ENCODE measurements at places on chromosomes 5 and 9.
A peak's percentile ranks its signal among the peaks of the same experiment; 100 is the strongest.

DNA sequence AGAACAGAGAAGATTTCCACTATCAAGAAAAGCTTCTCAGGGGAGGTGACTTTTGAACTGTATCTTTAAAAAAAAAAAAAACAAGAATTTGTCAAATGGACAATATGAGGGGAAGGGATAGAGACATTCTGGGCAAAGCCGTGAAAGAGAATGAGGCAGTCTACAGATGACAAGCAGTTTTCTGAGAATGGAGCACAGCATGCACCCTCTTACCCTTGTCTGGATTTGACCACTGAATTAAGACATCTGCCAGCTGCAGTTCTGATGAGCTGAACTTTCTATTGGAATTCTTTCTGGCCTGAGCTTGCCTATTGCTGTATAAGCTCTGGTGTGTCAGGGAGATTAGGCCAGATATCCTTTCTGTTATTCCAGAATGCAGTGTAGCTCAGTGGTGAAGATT is 10.3 kb upstream of the RANBP3L start:
- DNase-seq: no peak

- no peak for DNase-seq
These were observed 123.4 kb downstream of the NXNL2 start for GRCh38 chr9:88658311-88658822.

- no peak for DNase-seq
These were observed 170.3 kb upstream of the RAD23B start for GRCh38 chr9:107112707-107113243.

DNA sequence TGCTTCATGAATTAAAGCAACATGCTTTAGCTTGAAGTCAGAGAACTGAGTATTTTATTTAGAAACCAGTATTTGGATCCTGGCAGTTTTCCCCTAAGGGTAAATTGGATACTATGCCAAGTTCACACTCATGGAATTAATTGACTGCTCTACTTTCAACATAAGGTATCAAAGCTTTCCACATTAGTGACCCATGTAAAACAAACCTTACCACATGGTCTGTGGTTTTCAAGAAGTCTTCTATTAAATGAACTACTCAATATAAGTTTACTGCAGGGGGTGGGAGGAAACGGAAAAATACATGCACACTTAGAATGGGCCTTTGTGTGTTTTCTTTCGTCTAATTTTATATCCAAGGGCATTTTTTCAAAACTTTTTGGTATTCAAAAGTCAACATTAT is 232.0 kb upstream of the FBXL7 start:
- no peak for DNase-seq

GRCh38 chr5:90894866-90895420 is 336.3 kb downstream of the ADGRV1 start:
- DNase-seq: no peak

- peak; percentile 30 for DNase-seq
These were observed 1.2 kb downstream of the G3BP1 start for GRCh38 chr5:151772846-151773561.

DNA sequence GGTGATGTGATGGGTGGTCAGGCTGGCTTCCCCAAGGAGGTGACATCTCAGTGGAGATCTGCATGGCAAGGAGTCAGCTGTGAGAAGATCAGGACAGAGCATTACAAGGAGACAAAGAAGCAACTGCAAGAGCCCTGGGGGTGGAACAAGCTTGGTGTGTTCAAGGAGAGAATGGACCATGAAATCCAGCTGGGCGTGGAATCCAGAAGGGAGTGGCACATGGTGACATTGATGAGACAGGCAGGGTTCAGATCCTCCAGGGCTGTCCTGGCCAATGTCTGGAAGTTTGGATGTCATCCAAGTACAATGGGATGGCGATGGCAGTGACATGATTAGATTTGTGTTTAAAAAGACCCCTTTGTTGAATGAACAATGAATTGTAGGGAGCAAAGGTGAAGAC is 175.6 kb downstream of the MACROH2A1 start:
- DNase-seq: no peak

DNA sequence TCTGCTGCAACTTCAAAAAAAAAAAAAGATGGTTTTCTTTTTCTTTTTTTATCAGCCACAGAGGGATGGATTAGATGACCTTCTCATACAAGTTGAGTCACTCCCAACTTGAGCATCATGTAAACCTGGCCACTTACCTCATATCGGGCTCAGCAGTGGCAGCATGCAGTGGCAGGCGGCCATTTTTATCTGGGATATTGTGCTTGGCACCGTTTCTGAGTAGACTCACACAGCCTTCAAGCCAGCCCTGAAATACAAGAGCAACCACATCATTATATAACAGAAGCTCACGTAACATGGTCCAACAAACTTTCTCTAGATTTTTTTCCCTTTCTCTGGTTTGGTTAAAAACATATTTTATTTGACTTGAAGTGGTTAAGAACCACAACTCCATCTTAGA is 62.6 kb downstream of the ANKRD55 start:
- no peak for DNase-seq

DNA sequence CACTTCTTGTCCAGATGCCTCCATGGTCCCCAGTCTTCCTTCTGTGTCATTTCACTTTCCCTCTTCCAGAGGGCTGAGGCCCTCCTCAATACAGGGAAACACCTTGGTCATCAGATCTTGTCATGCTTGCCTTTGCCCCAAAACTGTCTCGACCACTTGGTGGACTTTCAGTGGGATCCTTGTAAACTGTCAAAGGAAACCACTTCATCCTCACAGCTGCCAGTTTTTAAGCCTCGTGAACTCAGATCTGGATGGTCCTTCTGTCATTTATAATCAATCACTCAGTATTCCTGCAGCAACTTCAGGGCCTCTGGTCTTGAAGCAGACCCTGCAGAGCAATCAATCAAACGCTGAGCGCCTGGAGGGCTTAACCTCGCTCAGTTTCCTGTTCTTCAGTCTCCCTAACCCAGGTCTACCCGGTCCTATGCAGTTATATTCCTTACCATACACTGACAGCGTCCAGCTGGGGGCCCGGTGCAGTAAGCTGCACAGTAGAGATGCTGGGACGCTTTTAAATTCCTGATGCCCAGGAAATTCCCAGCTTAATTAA is 74.6 kb downstream of the GOLPH3 start:
- no peak for DNase-seq

GRCh38 chr9:132641216-132641615 is 28.6 kb downstream of the DDX31 start:
- no peak for DNase-seq

All from putamen (tissue), 1 donor.